ENCODE measurements at places on chromosomes 12 and 14.

- no peak for DNase-seq
These were observed 2.7 kb downstream of the VRTN start for GRCh38 chr14:74350928-74351323.

GRCh38 chr14:35879654-35880249 is 53.6 kb downstream of the BRMS1L start:
- no peak for DNase-seq

GRCh38 chr12:55937981-55938380 is 7.0 kb downstream of the DGKA start:
- DNase-seq: no peak

DNA sequence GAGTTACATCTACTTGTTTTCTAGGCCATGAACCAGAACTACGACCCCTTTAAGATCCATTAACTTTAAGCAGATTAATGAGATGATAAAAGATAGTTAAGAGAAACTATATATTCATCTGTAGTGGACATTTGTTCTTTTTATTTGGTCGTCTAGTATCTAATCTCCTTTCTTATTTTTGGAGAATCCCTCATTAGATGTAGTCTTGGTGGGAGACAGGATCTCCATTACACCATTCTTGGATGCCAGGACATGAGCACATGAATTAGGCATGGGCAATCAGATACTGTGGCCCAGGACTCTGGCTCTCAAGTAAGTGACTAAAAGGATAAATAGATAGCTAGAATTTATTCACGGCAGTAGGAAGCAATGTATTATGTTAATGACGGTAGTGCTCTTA is 245.0 kb downstream of the ATP23 start:
- DNase-seq: no peak

DNA sequence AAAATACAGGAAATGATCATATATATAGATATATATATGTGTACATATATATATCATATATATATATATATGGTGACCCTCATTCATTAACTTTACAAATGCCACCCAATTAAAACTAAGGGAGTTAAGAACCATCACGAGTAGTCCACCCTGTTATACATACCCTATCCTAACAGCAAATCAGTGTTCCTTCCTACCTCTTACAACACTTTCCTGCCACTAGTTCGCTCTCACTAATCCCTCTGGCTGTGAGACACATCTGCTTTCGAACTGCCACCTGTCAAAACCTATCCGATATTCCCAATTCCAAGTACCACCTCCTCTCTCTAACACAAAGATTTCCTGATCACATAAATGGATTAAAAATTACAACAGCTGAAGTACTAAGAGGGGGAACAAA is 100.5 kb downstream of the EEA1 start:
- DNase-seq: no peak

GRCh38 chr12:93237235-93237915 is 140.3 kb upstream of the NUDT4 start:
- no peak for DNase-seq

DNA sequence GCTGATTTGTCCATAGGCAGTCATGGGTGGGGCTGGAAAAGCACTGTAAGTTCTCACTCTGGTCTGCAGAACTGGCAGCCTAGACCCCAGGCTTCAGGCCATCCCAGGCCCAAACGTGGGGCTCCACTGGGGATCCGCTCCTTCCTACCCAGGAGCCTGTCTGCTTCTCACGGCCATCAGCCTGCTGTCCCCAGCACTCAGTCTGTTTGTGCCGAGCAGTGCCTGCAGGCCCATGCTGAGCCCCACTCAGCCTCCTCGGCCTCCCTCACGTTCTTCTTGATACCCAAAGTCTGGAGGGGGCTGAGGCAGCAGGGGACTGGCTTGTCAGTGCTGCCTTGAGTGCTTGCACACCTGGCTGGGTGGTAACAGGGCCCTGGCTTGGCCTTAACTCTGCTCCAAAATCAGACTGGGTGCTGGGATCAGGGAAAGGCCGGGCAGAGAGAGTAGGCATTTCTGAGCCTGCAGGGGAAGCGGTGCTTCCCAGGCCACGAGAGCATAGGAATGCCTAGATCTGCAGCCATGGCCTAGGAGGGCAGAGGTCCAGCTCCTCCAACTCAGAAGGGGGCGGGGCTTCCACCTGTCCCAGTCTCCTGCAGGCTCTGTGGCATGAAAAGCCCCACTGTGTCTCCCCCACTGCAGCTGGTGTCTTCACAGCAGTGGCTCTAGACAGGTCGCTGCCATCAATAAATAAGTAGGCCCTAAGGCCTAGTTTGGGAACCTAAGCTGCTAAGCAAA is 772.4 kb upstream of the FBXO33 start:
- DNase-seq: no peak

DNA sequence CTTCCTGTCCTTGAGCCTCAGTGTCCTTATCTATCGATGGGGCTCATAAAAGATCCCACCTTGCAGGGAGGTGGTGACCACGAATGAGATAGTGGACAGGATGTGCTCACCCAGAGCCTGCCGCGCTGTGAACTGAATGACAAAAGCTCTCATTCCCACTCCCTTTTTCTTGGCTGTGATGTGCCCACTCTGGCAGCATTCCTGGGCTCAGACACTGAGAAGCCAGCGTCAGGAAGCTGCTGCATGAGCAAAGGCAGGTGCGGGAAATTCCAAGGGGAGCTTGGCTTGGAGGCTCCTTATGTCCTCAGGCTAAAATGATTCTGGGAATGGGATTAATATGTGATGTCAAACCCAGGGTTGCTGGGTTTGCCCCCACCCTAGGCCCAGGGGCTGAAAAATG is 61.6 kb downstream of the EFCAB11 start:
- no peak for DNase-seq

DNA sequence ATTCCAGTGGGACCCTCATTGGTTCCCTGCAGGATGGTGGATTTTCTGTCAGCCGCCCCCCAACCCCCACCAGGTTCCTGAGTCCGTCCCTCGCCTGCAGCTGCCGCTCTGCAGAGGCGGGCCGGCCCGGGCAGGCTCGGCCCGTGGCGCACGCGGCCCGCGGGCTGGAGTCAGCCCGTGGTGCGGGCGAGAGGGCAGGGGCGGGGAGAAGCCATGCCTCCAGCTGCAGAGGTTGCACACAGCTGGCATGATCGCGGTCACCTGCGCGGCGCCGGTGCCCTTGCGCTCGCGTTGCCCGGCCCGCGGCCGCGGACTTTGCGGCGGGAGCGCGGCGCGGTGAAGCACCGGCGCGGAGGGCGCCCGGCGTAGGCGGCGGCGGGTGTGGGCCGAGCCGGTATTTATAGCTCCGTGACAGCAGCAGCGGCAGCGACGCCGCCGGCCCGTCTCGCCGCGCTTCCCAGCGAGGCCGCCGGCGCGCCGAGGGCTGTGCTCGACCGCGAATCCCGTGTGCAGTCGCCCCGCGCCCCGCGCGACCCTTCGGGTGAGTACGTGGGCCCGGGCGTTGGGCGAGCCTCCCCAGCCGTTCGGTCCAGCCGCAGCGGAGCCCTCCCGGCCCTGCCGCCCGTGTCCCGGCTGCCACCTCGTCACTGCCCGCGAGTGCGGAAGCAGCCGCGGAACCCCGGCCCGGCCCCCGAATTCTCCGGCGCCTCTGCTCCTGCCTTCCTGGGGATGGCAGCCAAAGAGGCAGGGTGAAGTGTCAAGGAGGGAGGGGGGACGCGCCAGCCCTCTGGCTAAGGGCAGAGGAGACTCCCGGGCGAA is at the start of gene TMEM117:
Gene TMEM117 (plus strand): TSS at position 426 of the 819 bp plus-strand sequence.
- DNase-seq: no peak

GRCh38 chr14:31950764-31951637 is 126.1 kb upstream of the ARHGAP5 start:
- no peak for DNase-seq

GRCh38 chr12:46065412-46066166 is 75.2 kb upstream of the SCAF11 start:
- no peak for DNase-seq

GRCh38 chr14:23517650-23518326 is 33.8 kb downstream of the ZFHX2 start:
- no peak for DNase-seq

- no peak for DNase-seq
These were observed 85.7 kb downstream of the KIF26A start for GRCh38 chr14:104224131-104224505.

DNA sequence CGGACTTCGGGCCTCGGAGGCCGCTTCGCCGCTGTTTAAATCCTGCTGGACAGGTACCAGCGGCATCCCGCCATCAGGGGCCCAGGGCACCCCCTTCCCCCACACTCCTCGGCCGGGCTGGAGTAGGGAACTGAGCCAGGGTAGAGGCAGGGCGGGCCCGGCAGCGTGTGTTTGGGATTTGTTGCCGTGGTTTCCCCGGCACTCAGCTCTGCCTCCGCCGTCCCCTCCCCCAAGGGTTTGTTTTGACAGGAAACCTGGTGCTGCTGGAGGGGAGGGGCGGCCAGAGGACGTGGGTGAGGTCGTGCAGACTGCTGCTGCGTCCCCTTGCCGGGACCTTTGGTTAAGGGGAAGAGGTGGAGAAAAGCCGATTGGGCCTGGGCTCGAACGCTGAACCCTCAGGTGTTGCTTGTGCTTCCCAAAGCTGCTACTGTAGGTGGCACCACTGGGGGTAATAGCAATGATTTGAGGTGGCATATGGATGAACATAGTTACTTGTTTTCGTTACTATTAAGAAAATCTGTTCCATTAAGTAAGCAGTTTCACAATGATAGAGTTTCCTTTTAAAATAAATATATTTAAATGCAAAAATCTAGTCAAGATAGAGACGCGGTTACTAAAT is 778 bp downstream of the TCP11L2 start:
- no peak for DNase-seq

DNA sequence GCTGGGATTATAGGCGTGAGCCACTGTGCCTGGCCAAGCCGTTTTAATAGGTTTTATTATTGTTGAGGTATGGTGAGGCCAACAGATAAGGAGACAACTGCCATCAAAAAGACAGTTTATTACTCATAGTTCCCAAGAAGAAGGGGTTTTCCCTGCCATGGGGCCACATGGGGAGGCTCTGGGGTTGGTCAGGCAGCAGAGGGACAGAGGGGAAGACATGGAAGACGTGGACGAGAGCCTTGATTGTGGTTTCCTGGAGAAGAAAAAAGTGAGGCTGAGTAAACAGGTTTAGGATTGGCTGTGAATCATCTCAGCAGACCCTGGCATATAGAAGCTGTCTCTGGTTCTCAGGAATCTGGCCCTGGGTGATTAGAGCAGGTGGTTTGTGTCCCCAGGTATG is 69.9 kb downstream of the FOXN4 start:
- no peak for DNase-seq

- DNase-seq: no peak
These were observed 105.4 kb downstream of the CRACR2A start for GRCh38 chr12:3647504-3647903.

DNA sequence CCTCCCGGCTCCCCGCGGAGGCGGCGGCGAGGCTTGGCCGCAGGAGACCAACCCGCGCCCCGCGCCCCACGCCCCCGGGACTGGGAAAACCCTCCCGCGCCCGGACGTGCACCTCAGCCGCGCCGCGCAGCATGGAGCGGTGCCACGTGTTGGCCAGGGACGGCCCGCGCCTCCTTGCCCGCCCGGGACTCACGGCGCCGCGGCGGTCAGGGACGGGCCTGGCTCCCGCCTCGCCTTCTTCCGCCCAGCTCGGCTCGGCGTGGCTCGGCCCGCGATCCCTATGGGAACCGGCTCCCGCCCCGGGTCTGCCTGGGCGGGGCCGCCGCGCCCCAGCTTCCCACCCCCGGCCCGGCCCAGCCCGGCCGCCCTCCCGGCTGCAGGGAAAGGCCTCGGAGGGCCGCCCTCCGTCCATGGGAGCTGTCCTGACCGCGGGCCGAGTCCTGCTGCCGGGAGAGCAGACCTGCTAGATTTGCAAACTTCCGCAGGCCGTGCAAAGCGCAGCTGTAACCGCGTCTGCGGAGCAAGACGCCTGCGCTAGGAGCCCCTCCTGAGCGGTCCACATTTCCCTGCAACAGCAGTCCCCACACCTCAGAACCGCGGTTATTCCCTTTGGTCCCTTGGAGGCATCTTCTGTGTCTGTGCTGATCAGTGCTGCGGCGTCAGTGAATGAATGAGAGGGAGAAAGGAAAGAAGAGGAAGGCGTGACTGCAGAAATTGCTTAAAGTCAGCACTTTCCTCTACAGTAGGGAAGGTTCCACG is at the start of gene CDKL1:
Gene CDKL1 (minus strand): TSS at position 251 of the 759 bp plus-strand sequence. CDS start 1,013 bp downstream, outside the sequence.
- no peak for DNase-seq

DNA sequence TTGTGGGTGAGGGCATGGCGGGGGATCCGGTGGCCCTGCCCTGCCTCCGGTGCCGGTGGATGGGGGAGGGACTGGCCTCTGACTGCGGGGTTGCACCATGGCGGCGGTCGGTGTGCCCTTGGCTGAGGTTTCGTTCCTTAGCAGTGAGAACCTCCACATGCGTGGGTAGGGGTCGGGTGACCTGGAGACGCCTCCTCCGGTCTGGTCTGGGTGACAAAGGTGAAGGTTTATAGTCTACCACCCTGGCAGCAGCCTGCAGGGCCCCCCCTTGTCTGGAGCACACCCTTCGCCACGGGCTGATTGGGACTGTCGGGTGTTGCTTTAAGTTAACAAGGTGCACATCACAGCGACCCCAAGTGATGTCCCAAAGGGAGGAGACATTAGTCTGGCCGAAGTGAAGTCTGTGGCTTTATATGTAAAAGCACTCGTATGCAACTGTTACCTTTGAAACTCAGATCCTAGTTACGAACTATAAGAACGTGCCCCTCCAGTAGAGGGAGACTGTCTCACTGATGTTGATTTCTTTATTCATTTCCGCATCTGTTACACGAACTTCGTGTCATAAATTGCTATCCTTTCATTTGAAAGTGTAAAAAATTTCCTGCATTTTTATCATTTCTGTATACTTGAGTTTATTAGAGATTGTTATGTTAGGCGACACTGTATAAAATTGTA is 74.4 kb downstream of the WDR20 start:
- DNase-seq: no peak

GRCh38 chr12:9361879-9362326 is 153.7 kb upstream of the PZP start:
- no peak for DNase-seq

DNA sequence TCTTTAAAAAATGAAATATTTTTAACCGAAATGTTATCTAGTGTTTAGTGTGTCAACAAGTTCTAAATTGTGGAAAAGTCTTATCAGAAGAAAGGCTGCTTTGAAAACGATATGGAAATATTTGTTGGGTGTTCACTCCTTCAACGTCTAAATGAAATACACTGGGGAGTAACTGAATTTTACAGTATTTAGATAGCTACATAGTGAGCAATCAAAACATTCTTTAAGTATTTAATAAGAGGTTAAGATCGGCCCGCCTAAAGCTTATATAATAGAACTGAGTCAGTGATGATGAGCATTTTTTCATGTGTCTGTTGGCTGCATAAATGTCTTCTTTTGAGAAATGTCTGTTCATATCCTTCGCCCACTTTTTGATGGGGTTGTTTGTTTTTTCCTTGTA is 228.3 kb downstream of the RAD51B start:
- no peak for DNase-seq

GRCh38 chr14:69101331-69101826 is 51.5 kb downstream of the DCAF5 start:
- DNase-seq: no peak

- no peak for DNase-seq
These were observed 22.7 kb downstream of the ITPR2 start for GRCh38 chr12:26810330-26810729.

GRCh38 chr14:94365624-94366023 is 22.8 kb downstream of the SERPINA1 start:
- no peak for DNase-seq

GRCh38 chr14:36827861-36828260 is 166.2 kb downstream of the PAX9 start:
- no peak for DNase-seq

GRCh38 chr12:110658878-110659277 is 30.0 kb downstream of the HVCN1 start:
- DNase-seq: no peak
